Renal pelvis (tissue), 12 donors: ENCODE measurements at places on chromosomes 12 and 14. TPM values are rescaled to one million over a fixed set of nuclear protein-coding genes. Genes with fewer than 3 reads are reported as not detected.

Gene ARHGEF40
- polyA plus RNA-seq, result 71.6 TPM

GRCh38 chr14:46322730-46323403 is 328.7 kb downstream of the RPL10L start:
- peak; percentile 74 for DNase-seq

GRCh38 chr14:92987713-92988510 is 65.0 kb downstream of the CHGA start:
- no peak for DNase-seq

Gene INHBE
- polyA plus RNA-seq, result 0.53 TPM

Gene AHNAK2
- 2.6 TPM for polyA plus RNA-seq

DNA sequence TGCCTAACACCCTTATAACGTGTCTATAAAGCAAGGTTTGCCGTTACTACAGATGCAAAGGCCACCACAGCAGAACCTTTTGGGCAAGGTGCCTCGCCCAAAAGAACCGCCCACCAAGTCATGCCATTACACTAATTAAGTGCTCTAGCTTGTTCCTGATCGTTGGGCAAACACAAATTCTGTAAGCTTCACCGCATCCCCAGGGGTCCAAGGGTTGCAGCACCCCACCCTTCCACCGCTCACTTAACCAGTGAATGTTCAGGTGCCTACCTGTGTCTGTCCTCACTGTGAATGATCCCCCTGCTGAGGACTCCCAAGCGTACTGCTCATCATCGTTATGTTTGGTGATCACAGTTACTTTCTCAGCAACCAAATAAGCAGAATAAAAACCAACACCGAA is 1.4 kb downstream of the HSP90AA1 start:
- no peak for DNase-seq
